ENCODE measurements at places on chromosomes 7 and 10.

DNA sequence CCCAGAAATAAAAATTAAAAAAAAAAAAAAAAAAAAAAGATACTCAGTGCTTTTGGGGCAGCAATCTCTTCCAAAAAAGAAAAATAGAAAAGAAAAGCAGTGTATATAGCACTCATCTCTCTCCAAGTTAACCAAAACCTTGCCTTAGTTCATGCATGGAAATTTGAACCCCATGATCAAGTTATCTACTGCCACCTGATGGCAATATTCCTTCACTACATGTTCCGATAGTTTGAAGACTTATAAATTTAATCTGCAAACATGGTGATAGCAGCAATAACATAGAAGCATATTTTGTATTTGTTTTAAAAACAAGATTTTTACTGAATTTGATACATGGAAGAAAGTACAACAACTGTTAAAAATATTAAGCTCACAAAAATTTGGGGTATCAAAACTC is 48.6 kb upstream of the SLIT1 start:
- no peak for DNase-seq

DNA sequence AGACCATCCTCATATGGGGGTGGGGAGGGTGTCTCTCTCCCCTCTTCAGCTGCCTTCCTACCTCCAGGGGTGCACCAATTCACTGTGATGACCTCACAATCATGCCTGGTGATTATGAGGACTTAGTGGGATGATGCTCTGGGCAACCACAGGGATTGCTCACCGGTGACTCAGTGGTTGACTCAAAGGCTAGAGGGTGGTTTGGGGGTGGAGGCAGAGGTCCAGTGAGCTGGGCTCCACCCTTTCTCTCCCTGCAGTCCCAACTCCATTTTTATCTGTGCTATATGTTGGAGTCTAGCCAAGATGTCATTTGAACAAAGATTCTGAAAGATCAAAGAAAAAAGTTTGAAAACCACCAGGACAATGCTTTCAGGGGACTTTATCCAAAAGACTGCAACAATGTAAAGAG is 286.9 kb downstream of the KCNMA1 start:
- no peak for DNase-seq

GRCh38 chr10:26212511-26212910 is 4.1 kb upstream of the GAD2 start:
- no peak for DNase-seq

DNA sequence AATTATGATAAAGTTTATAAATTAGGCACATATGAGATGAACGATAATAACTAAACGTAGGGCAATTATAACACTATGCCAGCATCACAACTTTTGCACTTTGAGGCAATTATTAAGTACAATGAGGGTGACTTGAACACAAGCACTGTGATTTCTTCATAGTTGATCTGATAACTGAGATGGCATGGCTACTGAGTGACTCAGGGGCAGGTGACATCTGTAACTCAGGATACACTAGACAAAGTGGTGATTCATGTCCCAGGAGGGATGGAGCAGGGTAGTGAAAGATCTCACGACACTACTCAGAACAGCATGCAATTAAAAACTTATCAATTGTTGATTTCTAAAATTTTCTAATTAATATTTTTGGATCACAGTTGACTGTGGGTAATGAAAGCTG is 98.3 kb upstream of the ARHGAP21 start:
- DNase-seq: no peak

- no peak for DNase-seq
Measured at GRCh38 chr7:38975944-38976392, 1.7 kb upstream of the POU6F2 start.

DNA sequence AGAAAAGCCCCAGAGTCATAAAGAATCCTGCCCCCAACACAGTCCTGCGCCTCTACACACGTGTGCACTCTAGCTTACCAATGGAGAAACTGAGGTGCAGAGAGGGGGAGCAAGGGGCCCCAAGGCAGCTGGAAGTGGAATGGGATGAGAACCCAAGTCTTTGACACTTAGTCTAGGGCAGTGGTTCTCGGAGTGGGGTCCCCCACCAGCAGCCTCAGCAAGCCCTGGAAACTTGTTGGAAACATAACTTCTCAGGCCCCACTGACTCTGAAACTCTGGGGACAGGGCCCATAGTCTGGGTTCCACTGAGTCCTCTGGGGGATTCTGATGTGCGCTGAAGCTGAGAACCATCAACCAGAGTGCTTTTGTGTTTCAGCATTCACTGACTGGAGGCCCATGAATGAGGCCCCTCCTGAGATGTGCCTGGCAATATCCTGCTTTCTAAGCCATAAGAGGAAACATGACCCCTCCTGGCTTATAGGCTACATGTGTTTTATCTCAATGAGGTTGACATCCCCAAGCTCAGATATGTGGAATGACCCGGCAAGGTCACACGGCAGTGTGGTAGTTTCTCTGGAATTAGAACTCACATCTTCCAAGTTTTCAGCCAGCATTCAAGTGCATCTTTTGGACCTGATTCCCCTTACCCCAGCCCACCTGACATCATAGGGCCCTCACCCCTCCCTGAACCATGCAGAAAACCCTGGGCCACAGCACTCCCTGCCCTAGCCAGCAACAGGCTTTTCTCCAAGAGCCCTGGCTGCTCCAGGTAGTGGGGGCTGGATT is 147.3 kb upstream of the PCBD1 start:
- DNase-seq: no peak

DNA sequence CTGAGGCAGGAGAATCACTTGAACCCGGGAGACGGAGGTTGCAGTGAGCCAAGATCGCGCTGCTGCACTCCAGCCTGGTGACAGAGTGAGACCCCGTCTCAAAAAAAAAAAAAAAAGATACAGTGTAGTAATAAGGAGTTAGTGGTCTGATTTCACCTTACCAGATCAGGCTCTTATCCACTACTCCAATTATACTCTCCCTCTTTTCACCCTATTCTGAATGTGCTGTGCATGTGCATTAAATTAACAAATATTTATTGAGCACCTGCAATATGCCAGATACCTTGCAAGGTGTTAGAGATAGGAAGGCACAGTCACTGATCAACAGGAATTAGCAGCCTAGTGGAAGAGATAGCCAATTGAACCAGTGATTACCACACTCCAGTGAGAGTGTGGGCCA is 241.9 kb upstream of the LRGUK start:
- DNase-seq: no peak

DNA sequence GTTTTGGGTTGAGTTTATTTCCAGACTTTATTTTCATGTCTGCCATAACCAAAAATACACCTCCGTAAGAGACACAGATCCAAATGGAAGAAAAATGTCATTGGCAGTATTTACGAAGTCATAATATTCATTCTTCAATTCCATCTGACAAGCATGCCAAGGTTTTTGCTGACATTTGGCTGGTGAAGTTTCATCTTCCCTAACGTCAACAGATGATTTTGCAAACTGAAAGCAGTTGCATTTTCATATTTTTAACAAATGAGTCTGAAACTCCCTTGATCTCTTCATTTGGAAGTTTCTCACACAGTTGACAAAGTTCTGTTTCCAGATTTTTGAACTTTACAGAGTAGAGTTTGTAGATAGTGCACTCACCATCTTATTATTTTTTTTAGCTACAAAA is 114.5 kb downstream of the CALN1 start:
- no peak for DNase-seq

- no peak for DNase-seq
Measured at GRCh38 chr7:8343556-8343955, 81.6 kb upstream of the ICA1 start.

- DNase-seq: no peak
Measured at GRCh38 chr10:46545861-46546590, 10.4 kb downstream of the GPRIN2 start.

DNA sequence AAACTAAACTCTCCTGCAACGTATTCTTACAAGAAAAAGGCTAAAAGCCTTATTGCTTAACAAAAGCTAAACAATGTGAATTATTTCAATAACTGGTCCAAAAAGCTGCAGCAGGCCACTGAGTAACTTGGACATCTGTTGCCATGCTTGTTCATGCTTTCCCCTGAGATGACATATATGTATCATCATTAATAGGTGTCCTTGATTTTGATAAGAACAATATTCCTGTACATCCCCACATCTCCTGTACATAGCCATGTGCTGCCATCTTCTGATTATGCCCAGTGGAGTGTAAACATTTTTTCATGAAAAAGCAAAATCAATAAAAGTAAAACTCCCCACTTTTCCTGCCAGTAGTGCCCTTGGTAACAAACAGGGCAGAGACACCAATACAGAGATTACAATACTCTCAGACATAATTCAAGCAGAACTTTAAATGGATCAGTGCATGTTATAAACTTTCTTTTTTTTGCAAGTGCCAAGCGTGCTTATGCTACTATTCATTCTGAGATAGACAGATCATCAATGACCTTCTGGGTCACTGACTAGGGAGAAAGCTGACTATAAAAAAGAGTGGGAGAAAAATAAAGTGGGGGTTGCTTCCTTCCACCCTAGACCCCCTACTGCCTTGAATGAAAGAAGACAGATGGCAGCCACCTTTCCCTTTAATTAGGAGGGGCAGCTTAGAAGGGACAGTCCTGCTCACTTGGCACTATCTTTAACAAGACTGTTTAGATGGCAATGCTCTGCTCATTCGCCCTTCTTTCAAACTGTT is 205.5 kb upstream of the KLF14 start:
- DNase-seq: no peak

GRCh38 chr10:126061526-126061925 is 165.2 kb downstream of the FANK1 start:
- no peak for DNase-seq

- DNase-seq: no peak
Measured at GRCh38 chr10:4810092-4810491, 15.9 kb upstream of the AKR1E2 start.

DNA sequence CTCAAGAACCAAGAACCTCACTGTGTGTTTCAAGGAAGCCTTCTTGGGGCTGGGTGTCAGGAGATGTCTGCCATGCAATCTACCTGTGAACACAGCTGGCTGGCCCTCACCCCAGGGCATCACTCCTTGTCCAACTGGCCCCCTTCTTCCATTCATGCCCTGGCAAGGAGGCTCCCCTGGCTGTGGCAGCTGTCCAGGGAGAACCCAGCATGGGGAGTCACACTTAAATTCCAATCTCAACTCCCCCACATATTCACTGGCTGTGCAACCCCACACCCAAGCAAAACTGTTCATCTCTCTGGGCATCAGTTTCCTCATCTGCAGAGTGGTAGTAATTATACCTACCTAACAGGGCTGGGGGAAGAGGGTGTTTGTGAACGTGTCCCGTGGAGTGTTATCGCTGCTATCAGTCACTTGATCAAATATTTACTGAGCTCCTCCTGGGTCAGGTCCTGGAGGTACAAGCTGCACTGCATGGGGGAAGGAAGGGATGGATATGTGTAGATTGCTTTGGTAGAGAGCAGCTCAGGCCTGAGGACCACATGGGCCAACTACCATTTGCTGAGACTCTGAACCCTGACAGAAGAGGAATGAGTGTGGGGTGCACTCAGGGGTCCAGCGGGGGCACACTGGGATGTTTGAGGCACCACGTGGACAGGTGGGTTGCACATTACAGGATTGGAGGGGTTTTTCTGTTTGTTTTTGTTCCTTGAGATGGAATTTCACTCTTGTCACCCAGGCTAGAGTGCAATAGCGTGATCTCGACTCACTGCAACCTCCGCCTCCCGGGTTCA is 2.1 kb upstream of the GPRIN2 start:
- DNase-seq: no peak

- no peak for DNase-seq
Measured at GRCh38 chr7:28354601-28355402, 57.5 kb upstream of the CREB5 start.

GRCh38 chr10:132796846-132797245 is 10.9 kb upstream of the NKX6-2 start:
- DNase-seq: no peak

DNA sequence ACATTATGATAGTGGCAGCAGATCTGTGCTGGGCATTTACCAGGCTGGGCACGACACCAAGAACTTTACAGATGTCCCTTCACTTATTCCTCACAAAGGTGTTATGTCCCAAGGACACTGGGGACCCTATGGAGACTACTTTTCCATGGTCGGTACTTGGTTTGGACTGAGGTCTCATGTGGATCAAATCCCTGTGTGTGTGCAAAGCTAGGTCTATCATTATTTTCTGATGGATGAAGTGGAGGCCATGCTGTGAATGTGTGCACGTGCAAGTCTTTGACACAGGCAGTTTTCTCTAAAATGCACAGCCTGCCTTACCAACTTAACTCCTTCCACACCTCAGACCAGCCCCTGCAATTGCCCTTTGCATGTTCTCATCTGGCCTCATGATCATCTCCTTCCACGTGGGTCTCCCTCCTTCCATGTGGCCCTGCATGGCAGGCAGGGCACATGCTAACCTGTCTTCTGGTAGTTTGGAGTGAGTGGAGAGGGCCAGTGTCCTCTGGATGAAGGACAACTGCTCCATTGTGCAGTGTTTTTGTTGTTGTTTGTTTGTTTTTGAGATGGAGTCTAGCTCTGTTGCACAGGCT is 16.0 kb upstream of the ZNF273 start:
- DNase-seq: no peak

DNA sequence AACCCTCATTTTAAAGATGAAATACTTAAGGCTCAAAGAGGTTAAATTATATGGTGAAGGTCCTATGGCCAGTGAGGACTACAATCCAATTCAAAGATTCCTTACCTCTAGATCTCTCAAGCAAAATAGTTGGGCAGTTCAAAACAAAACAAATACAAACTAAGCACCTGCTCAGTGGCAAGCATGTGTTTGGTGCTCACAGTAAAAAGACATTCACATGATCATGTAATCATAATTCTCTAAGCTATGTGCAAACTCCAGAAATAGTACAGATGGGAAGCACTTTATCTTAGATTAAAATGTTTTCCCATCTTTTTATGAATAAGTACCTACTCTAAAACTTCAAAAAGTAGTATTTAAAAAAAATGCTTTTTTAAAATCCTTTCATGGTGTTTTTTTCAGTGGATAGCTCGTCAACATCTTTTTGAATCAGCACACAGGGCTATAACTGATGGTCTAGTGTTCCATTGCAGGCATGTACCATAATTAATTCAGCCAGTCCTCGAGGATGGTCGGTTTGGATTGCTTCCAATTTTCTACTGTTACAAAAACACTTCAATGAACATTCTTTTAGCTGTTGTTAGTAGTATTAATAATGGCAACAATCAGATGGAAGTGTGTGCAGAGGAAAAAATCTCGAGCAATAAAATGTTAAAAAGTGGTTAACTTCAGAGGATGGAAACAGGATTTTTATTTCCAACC is 58.4 kb downstream of the CHCHD3 start:
- DNase-seq: no peak

GRCh38 chr7:47256016-47256415 is 325.9 kb downstream of the TNS3 start:
- no peak for DNase-seq

DNA sequence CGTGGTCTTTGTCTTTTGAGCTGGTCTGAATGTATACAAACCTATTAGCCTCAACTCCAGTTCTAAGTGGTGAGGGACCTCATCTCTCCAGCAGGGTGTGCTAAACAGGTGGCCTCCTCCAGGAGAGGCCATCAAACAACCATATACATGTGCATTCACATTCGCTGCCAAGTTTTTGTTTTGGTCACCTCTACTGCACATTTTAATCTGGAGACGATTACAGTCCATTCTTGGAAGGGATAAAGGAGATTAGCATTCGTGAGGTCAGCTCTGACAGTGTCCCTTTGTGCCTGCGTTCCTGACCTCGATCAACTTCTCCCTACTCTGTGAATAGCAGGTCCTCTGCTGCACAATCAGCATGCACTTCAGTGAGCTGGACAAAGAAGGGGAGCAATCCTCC is 60.8 kb downstream of the RHOBTB1 start:
- no peak for DNase-seq
